ENCODE measurements at places on chromosomes 16 and 17. TPM values are rescaled to one million over a fixed set of nuclear protein-coding genes. Genes with fewer than 3 reads are reported as not detected.
A peak's percentile ranks its signal among the peaks of the same experiment; 100 is the strongest.

DNA sequence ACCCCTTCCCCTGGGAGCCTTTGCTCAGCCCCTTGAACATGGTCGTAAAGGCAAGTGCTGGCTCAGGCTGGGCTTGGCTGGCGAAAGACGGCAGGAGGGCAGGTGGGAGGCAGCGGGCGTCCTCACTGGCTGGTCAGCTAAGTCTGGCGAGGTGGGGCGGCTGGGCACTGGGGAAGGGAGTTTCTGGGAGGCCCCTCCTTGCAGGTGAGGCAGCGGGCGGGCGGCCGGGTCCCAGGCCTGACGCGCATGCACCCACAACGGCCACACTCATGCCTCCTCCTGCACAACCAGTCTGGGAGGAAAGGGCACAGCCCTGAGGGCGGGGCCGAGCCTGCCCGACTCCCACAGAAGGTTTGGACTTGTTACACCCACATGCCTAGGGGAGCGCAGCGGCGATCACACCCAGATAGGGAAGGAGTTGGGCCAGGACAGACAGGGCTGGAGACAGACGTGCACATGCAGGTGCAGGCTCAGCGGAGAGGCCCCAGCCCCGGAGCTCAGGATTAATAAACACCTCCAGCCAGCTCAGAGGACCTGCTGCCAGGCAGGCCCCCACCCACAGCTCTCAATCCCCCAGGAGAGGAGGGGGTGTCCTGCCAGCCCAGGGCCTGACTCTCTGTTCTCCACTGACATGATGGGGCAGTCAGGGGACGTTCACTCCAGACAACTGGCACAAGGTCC lies at the start of gene EVPL:
Gene EVPL, minus strand, starts transcription at position 148 of the 681 bp plus-strand sequence. Its CDS starts 108 bp downstream, at position 40.
- peak; percentile 68 for DNase-seq

VASN gene
- 14.3 TPM for total RNA-seq

DNA sequence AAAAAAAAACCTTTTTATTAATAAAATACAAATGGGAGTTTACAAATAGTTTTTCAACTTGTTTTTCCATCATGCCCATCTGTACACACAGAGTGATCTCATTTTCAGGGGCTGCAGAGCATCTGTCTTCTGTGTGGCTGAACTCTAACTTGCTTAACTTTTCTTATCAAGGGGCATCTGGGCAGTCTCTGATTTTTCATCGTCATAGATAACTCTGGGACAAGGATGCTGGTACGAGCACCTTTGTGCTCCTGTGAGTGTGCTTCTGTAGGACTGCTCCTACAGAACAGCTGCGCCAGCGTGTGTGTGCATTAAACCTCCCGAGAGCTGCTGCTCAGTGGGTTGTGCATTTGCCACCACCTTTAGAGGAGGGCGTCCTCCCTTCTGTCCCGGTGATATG lies 34.6 kb upstream of the TAC4 start:
- DNase-seq: no peak

GRCh38 chr16:23486480-23486879 lies 23.8 kb downstream of the GGA2 start:
- peak; percentile 55 for DNase-seq

GRCh38 chr17:32903774-32904673 lies 23.9 kb upstream of the TMEM98 start:
- no peak for DNase-seq

All from body of pancreas (tissue), 4 donors.